ENCODE measurements at places on chromosomes 12 and 14.
A peak's percentile ranks its signal among the peaks of the same experiment; 100 is the strongest.

- DNase-seq = no peak
Measured at GRCh38 chr14:74035556-74035955, 16.4 kb downstream of the BBOF1 start.

DNA sequence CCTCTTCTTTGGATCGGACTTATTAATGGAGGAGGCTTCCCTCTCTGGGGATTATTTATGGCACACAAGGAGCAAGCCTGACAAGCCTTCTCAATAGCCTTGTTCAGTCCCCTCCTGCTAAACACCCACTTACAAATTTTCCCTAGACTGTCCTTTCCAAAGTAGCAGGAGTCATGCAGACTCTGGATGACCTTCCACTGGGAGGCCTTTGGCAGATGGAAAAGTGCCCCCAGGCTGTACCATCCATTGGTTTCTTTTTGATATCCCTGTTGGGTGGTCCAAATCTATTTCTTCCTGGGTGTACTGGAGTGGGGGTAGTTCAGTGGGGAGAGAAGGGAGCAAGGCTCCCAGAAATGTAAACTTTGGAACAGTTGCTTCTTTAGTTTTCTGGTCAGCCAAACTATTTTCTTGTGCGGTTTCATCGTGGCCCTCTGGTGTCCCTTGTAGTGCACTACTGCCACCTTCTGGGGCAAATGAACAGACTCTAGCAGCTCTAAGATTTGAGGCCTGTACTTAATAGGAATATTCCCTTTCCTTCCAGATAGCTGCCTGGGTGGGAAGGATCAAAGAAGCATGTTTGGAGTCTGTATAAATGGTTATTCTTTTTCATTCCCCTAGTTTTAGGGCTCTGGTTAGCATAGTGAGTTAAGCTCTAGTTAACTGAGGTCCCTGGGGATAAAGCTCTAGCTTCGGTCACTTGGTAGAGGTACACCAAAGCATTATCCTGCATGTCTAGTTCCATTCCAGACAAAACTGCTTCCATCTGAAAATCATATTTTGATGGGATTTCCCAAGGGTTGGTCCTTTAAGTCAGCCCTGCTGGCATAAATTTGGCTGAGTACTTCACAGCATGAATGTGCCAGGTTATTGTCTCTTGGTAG is 409.5 kb downstream of the SLC6A15 start:
- DNase-seq = peak; percentile 58

DNA sequence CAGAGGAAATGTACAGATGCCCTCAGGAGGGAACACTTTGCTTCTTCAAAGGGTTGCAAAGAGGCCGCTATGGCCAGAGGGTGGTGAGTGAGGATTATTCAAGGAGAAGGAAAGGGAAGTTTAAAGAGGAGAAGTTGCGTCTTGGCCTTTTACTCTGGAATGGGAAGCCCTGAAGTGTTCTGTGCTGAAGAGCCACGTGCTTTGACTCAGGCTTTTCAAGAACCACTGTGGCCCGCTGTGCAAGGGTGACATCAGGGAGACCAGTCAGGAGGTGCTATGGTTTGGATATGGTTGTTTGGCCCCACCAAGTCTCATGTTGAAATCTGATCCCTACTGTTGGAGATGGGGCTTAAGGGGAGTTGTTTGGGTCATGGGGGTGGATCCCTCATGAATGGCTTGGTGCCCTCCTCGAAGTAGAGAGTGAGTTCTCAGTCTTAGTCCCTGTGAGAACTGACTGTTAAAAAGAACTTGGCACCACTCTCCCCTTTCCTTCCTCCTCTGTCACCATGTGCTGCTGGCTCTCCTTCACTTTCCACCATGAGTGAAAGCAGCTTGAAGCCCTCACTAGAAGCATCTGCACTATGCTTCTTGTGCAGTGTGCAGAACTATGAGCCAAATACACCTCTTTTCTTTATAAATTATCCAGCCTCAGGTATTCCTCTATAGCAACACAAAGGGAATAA is 66.1 kb upstream of the DUSP6 start:
- DNase-seq = no peak

GRCh38 chr14:60722357-60723115 is 1.6 kb downstream of the SIX4 start:
- no peak for DNase-seq

DNA sequence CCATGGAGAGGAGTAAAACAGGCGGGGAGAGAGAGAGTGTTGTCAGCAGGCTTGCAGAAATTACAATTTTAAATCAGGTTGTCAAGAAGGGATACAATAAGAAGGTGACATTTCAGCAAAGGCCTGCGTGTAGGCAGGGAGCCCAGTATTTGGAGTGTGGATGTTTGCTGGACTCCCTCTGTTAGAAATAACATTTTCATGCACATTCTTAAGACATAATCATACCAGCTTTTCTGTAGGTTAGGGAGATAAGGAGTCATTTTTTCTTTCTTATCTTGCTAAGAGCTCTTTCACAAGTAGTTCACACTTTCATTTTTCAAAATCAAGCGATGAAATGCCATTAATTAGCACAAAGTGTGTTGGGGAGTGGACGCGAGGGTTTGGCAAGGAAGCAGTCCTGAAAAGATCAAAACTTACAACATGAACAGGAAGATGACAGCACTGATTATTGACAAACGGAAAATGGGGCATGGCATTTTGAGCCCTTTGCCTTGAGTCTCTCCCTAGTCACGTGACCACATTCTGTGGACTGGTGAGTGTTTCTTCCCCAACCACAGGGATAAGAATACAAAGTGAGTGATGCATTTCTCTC is 160.2 kb downstream of the DAD1 start:
- DNase-seq = no peak

DNA sequence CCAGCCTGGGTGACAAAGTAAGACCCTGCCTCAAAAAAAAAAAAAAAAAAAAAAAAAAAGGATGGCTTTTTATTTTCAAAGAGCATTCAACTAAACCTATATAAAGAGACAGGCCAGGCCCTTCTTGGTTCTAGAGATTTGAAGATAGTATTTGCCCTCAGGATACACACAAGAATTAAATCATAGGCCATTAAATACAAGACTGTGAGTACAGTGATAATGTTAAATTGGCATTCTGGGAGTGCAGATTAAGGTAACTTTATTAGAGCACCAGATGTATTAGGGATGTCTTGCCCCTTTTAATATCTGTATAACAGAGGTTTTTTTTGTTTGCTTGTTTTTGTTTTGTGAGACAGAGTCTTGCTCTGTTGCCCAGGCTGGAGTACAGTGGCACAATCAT is 61.3 kb downstream of the ATF7IP start:
- DNase-seq = no peak

DNA sequence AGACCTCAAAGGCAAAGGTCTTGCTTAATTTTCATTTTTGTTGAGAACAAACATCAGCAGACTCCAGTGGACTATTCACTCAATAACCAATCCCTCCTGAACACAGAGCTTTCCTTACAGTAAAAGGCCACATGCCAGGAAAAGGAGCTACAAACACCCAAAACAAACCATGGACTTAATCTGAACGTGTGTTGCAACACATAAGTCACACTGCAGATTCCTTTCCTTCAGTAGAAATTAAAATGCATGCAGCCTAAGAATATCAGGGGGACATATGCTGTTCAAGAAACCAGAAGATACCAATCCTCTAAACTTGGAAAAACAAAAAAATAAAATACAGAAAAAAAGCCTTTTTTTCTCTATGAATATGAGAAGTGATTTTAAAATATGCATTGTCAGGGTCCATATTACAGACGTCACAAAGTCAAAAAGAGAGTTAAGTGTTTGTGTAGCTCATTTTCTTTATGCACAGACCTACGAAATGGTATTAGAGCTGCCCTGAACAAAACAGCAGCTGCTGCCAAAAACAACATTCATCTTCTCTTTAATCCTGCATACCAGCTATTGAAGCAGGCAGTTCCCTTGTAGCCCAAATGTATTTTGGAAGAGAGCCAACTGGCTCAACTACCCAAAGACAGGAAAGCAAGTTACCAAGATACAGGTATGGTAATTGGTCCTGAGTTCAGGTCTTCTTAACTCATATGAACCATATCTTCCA is 26.2 kb downstream of the KITLG start:
- no peak for DNase-seq
